Activated CD4-positive, alpha-beta T cell treated with anti-CD3 and anti-CD28 coated beads for 24 hours (primary cell): ENCODE measurements at places on chromosomes 2 and 18.

DNA sequence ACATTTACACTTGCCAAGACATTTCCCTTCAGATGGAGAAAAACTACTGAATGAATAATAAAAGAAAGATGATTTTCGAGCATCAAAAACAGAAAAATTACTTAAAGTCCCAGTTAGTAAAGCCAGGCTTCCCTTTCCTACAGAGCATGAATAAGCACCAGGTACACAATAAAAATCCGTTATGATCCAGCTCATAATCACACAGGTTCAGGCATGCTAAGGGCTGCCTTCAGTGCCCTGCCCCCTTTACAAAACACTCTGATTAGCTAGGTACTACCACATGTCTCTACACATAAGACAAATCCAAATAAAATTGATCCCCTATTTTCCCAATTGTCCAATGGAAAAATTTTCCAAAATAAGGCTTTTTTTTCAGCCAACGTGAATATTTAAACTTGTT, 413.2 kb upstream of the LRATD1 start:
- DNase-seq, result no peak

DNA sequence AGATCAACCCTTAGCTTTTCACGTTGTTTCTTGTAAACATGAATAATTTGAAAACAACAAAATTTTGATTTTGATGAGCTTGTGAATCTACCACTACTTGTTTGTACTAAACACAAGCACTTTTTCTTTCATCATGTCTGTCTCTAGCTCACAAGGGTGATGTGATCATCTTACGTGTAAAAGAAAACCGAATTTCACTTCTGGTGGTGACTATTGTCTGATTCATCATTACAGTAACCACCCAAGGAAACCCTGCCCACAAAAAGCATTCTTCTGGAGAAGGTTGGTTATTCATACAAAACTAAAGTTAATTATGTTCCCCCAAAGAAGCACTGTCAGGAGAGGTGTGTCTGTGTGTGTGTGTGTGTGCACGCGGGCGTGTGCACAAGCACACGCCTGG, 285.4 kb downstream of the ZNF516 start:
- no peak for DNase-seq

DNA sequence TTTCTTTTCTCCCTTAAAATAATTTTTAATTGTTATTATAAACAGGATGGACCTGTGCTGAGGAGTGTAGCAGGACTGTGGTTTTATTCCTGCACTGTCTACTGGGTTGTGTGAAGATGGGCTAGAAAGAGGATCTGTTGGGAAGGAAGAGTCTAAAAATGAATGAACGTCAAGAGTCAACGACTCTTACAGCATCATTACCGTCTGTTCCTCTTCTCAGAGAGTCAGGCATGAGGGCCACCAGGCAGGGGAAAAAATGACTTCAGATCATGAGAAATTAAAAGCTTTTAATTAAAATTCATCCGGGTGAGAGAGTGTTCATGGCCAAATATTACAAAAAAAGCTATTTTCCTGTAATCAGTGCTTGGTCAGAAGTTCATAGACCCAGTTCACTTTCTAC, 32.6 kb downstream of the SRSF7 start:
- DNase-seq, result no peak

DNA sequence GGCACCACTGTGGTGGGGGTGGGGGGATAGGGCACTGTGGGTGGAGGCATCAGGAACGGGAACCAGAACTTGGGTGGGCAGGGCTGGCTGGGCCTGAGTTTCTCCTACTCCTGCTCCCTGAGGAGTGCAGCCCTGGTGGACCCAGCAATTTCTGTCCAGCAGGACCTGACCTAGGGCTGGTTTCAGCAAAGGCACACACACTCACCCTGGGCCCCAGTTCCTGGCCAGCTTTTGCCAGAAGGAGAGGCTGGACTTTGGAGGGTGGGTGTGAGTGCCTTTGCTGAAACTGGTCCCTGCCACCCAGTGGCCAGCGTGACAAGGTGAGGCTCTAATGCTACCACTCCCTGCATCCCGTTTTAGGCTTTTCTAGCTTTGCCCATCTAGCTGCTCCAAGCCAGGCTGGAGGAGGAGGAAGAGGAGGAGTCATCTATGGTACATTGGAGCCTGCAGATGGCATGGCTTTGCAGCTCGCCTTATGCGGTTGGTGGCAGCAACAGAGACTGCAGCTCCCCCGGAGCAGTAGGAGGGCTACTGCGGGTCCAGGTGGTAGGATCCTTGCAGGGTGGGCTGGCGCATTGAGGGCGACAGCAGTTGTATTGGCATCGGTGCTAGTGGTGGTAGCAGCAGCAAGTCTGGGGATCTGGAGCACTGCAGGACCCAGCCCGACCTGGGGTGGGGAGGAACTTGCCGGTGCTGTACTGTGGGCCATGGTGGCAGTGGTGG, 40.4 kb upstream of the IMP4 start:
- DNase-seq, result no peak

DNA sequence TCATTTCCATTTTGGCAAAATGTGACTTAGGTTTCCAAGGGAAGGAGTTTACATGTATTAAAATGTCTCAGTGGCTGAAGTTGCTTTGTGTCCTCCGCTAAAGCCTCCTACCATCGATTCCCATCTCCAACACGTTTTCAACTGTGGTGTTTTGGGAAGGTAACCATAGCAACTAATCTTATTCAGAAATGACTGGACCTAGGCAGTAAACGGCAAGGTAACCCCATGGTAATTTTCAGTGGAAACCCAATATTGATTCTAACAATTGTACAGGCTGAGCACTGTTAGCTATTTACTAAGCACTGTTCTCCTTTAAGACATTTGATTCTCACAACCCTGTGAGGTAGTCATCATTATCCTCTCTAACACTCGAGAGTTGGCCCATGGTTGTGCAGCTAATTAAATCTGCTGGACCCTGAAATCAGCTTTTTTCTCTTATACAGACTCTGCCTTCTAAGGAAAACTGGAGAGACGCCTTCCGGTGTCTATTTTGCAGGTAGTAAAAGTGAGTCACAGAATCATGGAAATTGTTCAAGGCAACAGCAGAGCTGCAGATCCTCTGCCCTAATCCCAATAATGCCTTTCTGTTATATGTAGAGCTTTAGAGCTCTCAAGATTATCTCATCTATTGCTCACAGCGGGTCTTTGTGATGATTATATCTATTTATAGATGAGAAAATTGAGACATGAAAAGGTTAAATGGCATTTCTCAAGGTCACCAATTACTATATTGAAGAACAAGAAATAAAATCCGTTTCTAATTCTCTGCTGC, 36.2 kb downstream of the FASTKD2 start:
- DNase-seq, result no peak

GRCh38 chr2:60520917-60521539, 32.4 kb downstream of the BCL11A start:
- DNase-seq, result no peak

- DNase-seq, result no peak
Measured at GRCh38 chr2:189899101-189899500, 114.9 kb downstream of the PMS1 start.

DNA sequence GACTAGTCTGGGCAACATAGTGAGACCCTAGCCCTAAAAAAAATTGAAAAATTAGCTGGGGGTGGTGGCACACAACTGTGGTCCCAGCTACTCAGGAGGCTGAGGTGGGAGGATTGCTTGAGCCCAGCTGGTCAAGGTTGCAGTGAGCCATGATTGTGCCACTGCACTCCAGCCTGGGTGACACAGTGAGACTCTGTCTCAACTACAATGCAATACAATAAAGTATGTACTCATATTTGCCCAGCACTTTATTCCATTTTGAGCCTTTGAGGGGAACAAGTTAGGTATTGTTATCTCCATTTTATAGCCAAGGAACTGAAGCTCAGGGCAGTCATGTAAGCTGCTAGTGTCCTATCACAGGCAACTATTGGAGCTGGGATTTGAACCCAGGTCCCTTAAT, 49.3 kb upstream of the PLB1 start:
- DNase-seq, result no peak

GRCh38 chr18:78459668-78460067, 520.0 kb upstream of the SALL3 start:
- DNase-seq, result no peak

DNA sequence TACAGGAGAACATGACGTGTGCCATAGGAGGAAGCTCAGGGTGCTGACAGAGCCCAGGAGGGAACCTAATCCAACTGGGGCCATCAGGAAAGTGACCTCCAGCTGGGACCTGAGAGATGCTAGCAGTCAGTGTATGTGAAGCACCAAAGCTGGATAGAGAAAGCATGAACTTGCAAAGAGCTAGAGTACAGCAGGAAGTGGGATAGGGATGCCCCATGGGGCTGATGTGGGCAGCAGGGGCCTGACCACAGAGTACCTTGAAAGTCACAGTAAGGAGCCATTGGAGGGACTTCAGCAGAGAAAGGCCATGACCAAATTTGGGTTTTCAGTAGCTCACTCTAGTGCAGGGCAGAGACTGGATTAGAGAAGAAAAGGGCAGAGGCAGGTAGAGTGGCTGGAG, 91.6 kb upstream of the TTC39C start:
- DNase-seq, result no peak

- no peak for DNase-seq
Measured at GRCh38 chr18:79135924-79136323, 66.7 kb downstream of the ATP9B start.

- no peak for DNase-seq
Measured at GRCh38 chr18:6406910-6407470, 7.7 kb downstream of the L3MBTL4 start.

GRCh38 chr2:200199576-200200263, 106.8 kb upstream of the SPATS2L start:
- no peak for DNase-seq

DNA sequence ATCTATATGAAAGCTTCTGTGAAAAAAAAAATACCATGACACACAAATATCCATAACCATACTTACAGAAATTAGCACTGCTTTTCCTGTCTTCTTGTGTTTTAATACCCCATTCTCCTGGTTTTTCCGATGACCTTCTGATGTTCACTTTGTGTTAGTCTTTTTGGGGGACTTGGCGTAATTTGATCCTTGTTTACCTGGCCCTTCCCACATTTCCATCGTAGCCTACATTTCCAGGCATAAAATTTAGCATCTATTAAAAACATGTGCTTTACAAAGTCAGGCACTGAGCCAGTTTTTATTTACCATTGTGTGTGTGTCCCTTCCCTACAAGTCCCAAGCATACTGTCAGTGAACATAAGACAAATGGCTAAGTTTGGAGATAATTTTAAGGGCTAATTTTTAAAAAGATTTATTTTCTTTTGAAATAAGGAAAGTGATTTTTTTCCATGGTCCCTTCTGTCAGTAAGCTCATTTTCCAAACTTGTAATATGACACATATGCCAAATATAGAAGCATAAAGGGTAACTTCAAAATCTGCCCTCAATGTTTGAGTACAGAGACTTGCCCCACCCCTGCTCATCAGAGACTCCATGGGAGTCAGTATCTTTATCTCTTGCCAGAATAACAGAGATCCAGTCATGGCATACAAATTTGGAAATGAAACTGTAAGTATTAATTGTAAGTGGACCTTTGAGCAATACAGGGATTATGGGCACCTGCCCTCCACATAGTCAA, 27.3 kb downstream of the SESTD1 start:
- DNase-seq, result no peak

DNA sequence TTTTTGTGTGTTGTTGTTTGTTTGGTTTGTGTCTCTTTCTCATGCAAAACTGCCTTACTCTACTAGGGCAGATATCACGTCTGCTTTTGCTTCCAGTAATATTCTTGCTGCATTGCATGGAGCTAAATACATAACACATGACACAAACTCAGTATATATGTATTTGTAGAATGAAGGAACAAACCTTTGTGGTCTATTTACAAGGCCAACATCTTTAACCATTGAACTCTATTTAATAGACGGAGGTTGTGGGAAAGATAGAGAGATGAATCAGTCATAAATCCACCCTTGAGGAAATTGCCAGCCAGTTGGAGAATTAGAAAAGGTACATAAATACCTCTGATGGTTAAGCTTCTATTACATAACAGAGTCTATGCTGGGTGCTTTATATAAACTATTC, 26.0 kb upstream of the IL1RL1 start:
- DNase-seq, result no peak

- no peak for DNase-seq
Measured at GRCh38 chr2:28209261-28209691, 183.4 kb upstream of the FOSL2 start.

GRCh38 chr2:149527998-149528755, 59.4 kb downstream of the MMADHC start:
- no peak for DNase-seq

GRCh38 chr2:165891943-165892342, 61.6 kb downstream of the TTC21B start:
- DNase-seq, result no peak

DNA sequence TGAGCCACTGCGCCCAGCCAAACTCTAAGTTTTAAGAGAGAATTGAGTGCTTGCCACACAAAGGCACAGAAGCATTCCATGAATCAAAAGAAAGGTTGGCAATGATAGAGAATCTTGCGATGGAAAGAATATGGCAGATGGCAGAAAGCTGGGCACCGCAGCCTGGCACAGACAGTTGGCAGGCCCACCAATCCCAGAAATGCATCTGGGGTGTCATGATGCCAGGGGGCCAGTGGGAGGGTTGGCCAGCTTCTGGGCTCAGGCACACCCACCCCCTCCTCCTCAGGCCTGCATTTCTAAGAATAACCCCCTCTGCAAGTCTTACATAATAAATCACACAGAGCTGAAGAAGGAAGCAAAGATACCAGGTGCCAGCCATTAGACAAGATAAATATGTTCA, 19.6 kb downstream of the ZNF2 start:
- no peak for DNase-seq

GRCh38 chr2:18980104-18980785, 378.2 kb downstream of the OSR1 start:
- DNase-seq, result no peak

GRCh38 chr2:228841877-228842276, 429.2 kb downstream of the PID1 start:
- DNase-seq, result no peak

DNA sequence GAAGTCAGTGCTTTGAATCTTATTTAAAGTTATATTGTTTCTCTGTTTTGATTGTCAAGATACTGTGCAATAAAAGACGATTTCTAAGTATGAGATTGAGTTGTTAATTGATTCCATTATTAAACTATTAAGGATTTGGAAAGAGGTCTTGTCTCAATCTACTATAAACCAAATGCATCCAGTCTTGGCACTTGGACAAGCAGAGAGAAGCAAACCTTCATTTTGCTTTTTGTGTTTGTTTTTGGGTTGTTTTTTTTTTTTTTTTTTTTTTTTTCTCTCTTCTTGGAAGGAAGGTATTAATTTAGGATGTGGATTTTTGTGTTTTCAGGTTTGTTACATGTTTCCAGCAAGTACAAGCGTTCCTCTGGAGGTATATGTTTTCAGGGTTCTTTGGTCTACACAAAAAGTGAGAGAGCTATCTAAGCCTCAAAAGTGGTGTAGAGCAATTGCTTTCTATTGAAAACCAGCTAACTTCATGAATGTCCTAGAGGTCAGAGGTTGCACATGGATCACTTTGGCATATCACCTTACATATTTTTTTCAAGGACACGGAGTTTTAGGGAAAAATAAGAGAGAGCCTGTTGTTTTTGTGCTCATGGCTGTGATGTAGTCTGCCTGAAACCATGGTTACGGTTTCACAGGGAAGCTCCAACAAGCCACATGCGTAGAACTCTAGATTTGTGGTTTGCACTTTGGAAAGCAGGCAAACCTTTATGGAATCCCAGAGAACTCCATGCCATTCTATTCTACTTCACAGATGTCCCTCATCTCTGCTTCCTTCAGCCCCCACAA, 1.8 kb downstream of the PRKCE start:
- no peak for DNase-seq
